ENCODE measurements at places on chromosomes 1 and 21. TPM values are rescaled to one million over a fixed set of nuclear protein-coding genes. Genes with fewer than 3 reads are reported as not detected.

GRCh38 chr1:162019006-162019405 is 4.7 kb downstream of the OLFML2B start:
- DNase-seq, result peak; percentile 54
- no peak overlapping the region for H3K27ac ChIP-seq
- peaks cover 4% of the 10 kb centered on the region for H3K4me1 ChIP-seq

The SERTAD4 gene
- 1.0 TPM for polyA plus RNA-seq

GRCh38 chr1:171222936-171223335 is 25.4 kb upstream of the FMO1 start:
- no peak for DNase-seq
- H3K27ac ChIP-seq, result no peak overlapping the region
- H3K36me3 ChIP-seq, result no peaks in the 10 kb centered on the region
- no peaks in the 10 kb centered on the region for H3K4me1 ChIP-seq
- H3K4me3 ChIP-seq, result no peak overlapping the region
- H3K27me3 ChIP-seq, result no peaks in the 10 kb centered on the region

The ATP1B1 gene
- polyA plus RNA-seq, result 238 TPM
